ENCODE measurements at places on chromosomes 12 and 14.

GRCh38 chr14:23321572-23322547, 603 bp downstream of the PABPN1 start:
- peak; percentile 35 for DNase-seq

DNA sequence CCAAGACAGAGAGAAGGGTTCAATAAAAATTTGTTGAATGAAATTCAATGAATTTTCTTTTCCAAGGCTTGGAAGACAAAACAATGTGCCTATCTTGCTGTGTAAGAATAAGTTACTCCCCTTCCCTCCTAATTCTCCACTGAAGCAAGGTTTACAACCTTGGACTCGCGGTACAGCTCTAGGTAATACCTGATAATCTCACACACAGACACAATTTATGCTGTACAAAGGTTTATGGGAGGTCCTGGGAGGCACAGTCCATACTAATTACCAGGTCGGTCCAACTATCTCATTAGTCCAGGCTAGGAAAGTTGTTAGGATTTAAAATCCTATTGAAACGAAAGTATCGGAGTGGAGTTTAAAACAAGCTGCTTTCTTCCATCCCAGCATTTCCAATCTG, 42.6 kb downstream of the NELL2 start:
- DNase-seq, result no peak

- no peak for DNase-seq
Observed at GRCh38 chr14:44564908-44565307, 57.8 kb upstream of the FSCB start.

GRCh38 chr14:33564774-33565630, 385.9 kb downstream of the EGLN3 start:
- DNase-seq, result no peak

- no peak for DNase-seq
Observed at GRCh38 chr12:21456291-21456780, 18.9 kb downstream of the PYROXD1 start.

DNA sequence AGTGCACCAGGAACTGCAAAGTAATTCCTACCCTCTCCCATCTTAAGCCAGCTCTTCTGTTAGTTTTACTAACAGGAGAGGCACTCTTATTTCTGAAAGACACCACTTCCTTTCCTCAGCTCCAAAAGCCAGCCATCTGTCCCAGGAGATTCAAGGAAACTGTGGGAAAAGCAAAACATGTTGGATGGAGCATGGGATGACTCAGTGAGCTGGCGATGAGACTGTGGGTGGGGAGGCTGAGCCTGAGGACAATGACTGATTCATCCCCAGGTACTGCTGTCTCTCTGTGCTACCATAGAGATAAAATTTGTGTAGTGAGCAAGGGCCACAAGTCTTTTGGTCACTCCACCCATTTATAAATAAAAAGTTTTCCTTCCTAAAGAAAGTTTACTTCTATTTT, 141.4 kb downstream of the MYRFL start:
- DNase-seq, result no peak
